ENCODE measurements at places on chromosomes 2 and 18.

DNA sequence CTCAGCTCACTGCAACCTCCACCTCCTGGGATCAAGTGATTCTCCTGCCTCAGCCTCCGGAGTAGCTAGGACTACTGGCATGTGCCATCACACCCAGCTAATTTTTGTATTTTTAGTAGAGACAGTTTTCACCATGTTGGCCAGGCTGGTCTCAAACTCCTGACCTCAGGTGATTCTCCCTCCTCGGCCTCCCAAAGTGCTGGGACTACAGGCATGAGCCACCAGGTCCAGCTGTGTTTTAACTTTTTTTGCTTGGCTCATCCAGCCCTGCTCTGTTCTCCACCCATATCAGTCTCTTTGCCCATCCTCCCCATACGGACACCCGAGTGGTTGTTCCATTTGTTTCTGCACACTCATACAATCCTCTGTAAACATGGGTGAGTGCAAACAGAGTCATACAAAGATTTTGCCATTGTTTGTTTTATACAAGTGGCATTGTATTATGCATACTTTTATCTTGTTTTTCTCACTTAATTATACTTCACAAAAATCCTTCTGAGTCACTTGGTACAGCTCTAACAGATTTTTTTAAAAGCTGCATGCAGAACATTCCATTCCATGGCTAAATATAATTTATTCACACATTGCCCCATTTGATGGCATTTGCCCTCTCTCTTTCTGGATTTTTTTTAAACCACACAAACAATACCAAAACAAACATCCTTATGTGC is 5.3 kb downstream of the APOB start:
- DNase-seq, result no peak

- DNase-seq, result no peak
These were observed 618.6 kb downstream of the ZEB2 start for GRCh38 chr2:143901185-143901842.

DNA sequence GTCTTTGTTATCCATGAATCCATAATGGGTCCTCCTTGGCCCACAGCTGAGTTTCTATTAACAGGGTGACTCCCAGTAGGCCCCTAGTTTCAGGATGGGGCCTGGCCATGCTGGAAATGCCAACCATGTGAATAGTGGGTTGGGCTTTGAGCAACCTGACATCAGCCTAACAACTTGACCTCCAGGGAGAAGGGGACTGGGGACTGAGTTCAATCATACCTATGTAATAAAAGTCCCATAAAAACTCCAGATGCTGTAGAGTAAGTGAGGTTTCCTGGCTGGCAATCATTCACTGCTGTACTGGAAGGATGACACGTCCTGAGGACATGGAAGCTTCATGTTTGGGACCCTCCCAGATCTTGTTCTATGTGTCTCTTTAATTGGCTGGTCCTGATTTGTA is 7.9 kb downstream of the REV1 start:
- DNase-seq, result no peak

DNA sequence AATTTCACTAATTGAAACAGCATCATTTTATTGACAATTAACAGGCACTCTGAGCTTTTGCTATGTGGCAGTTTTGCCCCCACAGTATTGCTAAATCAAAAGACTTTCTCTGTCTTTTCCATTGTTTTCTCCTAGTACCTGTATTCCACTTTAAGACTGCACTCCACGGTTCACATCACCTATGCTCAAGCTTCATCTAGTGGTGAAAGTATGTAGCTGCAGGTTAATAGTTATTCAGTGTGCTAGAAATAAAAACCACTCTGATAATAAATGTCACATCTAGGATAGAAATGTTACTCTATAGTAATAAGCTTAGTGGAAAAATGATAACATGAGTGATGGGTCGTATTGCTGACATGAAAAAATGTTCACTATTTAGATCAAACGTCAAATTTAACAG is 24.6 kb downstream of the ARL6IP6 start:
- DNase-seq, result no peak

DNA sequence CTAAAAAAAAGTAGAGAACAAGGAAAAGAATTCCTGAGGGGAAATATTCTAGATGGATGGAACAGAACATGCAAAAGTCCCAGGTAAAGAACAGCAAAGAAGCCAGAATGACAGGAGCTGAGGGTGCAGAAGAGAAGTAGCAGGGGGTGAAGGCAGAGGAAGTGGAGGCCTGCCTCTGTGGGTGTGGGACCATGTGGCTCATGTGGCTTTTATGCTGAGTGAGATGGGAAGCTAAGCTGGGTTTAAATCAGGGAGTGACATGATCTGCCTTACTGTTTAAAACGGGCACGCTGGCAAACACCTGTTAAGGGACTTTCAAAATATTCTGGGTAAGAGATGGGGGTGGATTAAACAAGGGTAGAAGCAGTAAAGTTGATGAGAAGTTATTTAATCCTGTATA is 40.0 kb downstream of the GKN2 start:
- peak; percentile 37 for DNase-seq

DNA sequence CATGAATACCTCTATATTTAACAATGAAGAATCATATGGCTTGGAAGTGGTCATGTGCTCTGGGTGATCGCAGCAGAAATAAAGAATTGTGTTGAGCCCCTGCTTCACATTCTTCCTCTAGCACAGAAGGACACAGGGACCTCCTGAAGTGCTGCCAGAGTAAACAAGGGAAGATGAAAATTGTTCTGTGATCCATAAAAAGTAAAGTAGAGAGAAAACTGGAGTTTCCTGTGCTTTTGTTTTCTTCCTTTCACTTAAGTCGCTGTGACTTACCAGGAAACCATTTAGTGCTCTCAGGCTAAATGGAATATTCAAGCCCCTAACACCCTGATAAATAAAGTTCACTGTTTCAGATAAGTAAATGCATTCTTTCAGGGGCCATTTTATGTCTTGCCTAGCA is 1173.6 kb upstream of the CHAC2 start:
- no peak for DNase-seq

DNA sequence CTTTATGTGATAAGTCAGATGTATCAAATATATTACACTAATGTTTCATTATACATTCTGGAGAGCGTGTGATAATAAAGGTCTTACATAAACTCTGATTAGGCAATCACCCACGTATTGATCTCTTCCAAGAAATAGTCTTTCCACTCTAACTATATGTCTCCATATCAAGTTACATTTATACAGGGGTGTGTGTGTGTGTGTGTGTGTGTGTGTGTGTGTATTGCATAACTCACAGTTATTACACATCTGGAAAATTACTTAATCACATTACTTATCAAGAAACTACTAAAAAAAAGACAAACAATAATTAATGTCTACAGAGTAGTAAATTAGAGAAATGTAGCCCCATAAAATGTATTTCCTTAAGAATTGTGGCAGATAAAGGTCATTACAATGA is 339.8 kb downstream of the CDH19 start:
- no peak for DNase-seq

DNA sequence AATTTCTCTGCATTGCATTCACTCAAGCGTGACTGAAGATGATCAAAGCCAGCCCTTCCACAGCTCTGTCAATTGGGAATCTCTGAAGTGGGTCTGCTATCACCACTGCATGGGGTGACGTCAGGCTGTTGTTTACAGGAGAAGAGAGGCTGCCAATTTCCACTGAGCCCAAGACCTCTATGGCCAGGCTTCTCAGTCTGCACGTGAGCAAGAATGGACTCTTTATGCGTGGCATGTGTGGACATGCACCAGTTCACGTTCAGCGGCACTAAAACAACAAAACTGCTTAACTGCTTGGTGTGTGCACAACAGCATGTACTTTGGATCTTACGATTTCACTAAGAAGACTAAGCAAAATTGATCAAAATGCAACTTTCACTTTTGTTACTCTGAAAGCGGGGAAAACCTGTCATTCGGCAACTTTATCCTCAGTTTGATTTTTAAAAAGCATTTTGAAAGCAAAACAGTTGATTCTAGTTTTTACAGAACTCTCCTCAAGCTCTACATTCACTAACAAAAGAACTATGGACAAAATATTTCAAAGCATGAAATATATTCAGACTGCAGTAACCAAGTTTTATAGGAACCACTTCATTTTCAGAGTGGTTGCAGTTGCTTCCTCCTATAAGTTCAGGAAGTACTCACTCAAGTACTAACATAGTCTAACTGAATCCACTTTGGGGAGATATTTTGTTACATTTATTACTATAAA is 77.0 kb upstream of the SERTAD2 start:
- DNase-seq, result no peak

DNA sequence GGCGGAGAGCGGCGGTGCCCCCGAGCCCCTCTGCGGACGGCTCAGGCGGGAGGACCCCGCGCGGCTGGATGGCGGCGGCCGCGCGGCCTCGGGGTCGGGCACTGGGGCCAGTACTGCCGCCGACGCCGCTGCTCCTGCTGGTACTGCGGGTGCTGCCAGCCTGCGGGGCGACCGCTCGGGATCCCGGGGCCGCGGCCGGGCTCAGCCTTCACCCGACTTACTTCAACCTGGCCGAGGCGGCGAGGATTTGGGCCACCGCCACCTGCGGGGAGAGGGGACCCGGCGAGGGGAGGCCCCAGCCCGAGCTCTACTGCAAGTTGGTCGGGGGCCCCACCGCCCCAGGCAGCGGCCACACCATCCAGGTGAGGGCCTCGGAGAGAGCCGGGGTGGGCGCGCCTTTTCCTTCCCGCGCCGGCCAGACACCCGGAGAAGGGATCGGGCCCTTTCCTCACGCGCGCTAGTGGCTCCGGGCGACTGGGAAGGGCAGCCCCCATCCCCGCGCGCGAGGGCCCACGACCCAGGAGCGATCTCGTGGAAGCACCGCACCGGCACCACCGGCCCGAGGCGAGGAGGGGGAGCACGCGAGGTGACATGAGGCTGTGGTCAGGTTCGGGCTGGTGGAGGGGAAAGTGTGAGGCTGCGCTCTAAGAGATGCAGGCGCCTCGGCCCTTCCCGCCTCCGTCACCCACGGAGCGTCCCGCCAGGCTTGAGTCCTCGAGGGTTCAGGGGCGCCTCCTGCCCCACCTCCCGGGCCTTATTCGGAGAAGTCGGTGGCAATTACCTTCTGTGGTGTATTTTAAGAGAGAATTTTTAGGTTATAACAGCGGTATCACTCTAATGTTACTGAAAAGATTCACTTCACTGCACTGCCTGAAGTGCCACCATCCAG is 607 bp downstream of the LAMA3 start:
- DNase-seq, result peak; percentile 17

GRCh38 chr2:168986398-168986943 is 44.7 kb downstream of the ABCB11 start:
- DNase-seq, result no peak

GRCh38 chr18:35345460-35345921 is 1.3 kb upstream of the ZNF24 start:
- DNase-seq, result no peak

DNA sequence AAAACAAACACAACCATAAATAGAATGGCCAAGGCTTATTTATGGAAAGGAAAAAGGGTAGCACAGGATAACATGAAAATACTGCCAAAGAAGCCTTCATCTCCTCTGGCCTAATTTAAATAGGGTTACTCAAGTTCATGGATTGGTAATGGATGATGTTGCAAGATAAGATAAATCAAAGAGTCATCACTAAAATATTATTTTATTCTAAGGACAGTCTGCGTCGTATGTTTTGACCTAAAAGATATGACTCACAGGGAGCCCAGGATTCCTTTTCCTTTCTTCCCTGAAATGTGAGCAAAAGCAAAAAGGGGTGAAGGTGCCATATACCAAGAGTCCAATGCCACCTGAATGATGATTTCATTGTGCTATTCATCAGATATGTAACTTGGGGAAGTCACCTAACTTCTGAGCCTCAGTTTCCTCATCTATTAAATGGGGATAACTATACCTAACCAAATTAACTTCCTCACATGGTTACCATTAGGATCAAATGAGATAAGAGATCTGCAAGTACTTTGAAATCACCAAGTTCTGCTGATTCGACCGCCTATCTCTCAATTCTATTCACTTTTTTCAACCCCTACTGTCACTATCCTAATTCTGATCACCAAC is 137.7 kb downstream of the THADA start:
- no peak for DNase-seq

DNA sequence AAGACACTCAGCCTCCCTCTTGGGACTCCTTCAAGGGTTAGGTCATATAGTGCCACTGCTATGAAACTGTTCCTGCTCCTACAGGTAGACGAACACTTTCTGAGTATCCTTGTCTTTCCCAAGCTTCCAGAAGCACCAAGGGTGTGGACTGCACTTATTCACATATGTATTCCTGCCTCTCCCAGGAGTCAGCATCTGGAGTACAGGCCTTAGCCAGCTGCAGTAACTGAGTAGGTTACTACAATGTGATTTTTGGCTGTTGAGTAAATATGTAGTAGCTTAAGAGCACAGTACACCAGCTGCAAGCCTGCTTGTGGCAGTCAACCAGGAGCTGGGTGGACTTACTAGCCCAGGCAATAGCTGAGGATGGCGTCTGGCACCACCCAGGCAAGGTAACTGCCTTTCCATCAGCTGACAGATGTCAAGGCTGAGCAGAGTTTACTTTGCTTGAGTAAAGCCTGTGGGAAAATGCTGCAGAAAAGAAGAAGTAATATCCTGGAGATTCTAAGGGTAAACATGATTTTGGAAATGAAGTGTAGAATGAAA is 14.0 kb upstream of the SCLY start:
- DNase-seq, result no peak

GRCh38 chr2:203681978-203682377 is 24.5 kb upstream of the CD28 start:
- no peak for DNase-seq

GRCh38 chr2:63124218-63124617 is 73.6 kb downstream of the OTX1 start:
- DNase-seq, result no peak

DNA sequence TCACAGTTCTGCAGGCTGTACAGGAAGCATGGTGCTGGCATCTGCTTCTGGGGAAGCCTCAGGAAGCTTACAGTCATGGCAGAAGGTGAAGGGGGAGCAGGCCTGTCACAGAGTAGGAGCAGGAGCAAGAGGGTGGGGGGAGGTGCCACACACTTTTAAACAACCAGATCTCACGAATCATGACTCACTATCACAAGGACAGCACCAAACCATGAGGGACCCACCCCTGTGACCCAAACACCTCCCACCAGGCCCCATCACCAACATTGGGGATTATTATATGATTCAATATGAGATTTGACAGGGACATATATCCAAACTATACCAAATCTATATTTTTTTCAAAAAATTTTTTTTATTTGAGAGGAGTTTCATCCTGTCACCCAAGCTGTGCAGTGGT is 51.0 kb upstream of the GLS start:
- DNase-seq, result no peak

DNA sequence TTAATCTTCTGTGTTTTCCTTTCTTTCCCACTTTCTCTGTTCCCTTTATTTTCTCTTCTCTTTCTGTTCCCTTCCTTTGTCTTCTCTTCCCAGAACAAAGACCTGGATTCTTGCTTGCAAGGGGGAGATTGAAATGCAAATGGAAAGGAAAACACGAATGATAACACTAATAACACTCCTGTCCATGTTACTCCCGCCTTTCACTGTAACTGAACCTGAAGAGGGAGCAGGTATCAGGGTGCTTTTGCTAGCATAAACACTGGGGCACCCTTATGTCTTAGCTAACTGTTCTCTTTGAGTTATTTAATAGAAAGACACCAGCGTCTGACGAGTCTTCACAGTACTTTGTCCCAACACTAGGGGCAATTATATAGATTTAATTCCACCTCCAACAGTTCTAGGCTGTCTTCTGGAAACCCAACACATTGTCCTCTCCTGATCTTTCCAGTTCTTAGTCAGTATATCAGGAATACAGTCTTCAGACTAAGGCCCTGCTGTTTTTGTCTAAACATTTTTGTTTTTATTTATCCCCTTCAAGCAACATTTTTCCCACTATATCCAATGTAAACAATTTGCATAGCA is 99.2 kb downstream of the PTPRM start:
- no peak for DNase-seq

- DNase-seq, result no peak
These were observed 82.2 kb downstream of the NFATC1 start for GRCh38 chr18:79477711-79478483.
